ENCODE measurements at places on chromosomes 7 and 10. TPM values are rescaled to one million over a fixed set of nuclear protein-coding genes. Genes with fewer than 3 reads are reported as not detected.

The CLCN1 gene
- total RNA-seq: not detected

GRCh38 chr7:100865372-100865911 lies 1.7 kb upstream of the TRIP6 start:
- DNase-seq: no peak

- no peak for DNase-seq
These were observed 42.7 kb upstream of the OIT3 start for GRCh38 chr10:72850861-72851260.

GRCh38 chr10:44958196-44958897 lies 1.3 kb upstream of the RASSF4 start:
- no peak for DNase-seq

DNA sequence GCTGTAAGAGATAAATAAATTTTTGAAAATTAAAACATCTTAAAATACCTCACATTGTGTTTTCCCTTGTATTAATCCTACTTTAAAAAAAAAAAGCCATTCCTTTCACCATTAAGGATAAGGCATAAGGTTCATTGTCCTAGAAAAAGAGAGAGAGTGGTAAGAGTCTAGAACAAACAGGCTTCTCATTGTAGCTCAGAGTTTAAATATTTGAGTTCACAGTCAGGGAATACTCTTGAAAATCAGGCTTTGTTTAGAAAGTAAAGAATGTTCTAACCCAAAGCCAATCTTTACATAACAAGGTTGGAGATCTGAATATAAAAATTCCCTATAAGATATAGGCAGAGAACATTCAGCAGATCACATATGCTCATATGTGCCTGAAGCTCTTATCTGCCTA lies 40.2 kb upstream of the TES start:
- DNase-seq: no peak

- peak; percentile 68 for DNase-seq
These were observed at the start of gene TES for GRCh38 chr7:116210345-116211005. Gene TES (plus strand): TSS chr7:116210539. CDS start chr7:116210708, 169 bp downstream.

The POLR1F gene
- total RNA-seq: 8.5 TPM

The STEAP4 gene
- total RNA-seq: 15.7 TPM

DNA sequence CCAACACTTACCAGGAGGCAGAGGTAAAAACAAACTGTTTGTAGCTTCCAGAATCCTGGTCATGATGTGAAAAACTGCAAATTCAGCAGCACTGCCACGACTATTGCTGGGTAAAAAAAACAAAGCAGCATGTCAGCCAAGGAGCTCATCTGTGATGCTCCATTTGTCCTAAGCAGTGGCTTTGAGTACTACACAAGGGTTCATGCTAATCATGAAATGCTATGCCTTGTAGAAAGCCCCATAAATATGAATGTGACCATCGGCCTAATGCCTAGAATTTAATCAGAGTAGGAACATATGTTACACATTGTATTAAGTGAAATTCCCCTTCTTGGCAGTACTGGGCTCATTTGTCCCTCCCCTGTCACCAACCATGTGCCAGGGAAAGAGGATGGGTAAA lies 95.4 kb downstream of the GSAP start:
- no peak for DNase-seq

- no peak for DNase-seq
These were observed 84.9 kb upstream of the MKI67 start for GRCh38 chr10:128211064-128211504.

The SERPINE1 gene
- 4.3 TPM for total RNA-seq

DNA sequence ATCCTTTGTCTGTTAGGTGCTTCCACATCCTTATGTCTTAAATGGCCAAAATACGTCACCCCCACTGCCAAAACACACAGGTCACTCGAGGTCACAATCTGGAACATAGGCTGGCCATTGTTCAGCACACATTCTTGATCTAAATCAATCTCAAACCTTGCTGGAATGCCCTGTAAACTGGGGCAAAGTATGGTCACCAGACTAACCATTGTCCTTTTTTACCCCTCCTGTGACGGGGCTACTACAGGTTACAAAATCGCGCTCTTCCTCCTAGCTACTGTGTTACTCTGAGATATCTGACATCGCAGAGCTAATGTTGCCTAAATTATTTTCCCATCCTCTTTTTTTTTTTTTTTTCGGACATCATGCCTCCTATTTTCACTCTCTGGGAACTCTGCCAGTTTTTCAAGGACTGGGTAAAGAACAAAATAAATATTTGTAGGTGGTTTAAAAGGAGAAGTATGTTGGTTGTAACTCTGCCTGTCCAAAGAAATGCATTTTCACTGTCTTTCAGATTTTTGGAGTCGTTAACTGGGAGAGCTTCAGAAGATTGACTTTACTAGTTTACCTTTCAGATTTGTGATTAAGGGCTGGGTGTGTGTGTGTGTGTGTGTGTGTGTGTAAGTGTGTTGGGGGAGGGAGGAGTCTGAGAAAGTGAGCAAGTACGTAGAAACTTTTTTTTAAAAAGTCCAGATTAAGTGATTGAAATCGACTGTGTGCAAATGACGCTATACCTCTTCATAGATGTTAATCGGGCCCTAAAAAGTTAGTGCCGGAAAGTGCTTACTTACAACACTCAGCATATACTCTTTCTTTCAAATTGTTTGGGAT lies 942 bp upstream of the KIAA1217 start:
- DNase-seq: peak; percentile 35

DNA sequence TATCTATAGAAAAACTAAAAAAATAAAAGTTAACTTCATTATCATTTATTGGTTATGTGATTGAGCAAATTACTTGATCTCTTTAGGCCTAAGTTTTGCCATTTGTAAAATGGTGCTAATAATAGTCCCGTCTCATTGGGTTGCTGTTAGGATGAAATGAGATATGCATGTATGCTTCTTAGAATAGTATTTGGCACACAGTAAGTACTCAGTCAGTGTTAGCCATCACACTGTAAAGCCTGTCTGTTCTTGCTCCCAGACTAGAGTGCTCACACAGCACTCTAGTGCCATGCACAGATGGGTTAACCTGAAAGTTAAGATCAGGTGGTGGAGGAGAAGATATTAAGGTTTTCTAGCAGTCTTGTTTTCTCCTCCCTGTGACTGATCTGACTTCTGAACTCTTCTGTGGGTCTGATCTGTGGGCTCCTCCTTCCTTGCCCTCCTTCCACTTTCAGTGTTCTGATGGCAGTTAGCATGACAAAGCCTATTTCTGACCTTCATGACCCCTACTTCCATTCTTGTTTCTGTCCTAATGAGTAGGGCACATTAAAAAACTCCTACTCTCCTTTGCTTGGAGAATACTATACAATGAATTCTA lies 167.5 kb downstream of the RNLS start:
- no peak for DNase-seq

GRCh38 chr7:774161-775109 lies 47.4 kb upstream of the PRKAR1B start:
- peak; percentile 58 for DNase-seq

The UPK3BL1 gene
- 14.5 TPM for total RNA-seq

The ZNHIT1 gene
- total RNA-seq: 56.9 TPM

GRCh38 chr10:36730316-36730715 lies 395.1 kb upstream of the ANKRD30A start:
- no peak for DNase-seq

The CYP2C8 gene
- not detected for total RNA-seq

The CALML5 gene
- not detected for total RNA-seq

The TMEM229A gene
- not detected for total RNA-seq

DNA sequence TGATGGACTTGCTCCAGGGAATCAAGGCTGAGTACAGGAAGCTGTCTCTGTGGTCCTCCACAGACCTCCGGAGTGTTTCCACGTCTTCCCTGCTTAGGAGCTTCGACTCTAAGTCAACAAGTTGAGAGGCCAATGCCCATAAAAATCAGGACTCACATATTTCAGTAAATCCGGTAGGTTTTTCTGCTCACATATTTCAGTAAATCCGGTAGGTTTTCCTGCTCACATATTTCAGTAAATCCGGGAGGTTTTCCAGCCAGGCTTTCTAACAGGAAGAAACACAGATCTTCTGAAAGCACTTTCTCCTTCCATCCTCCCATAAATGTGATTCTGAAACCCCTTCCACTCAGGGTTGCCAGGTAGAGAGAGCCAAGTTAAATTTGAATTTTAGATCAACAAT lies 340.1 kb upstream of the SHH start:
- DNase-seq: no peak

The ASB10 gene
- total RNA-seq: 35.4 TPM

The MSS51 gene
- total RNA-seq: 5.9 TPM

DNA sequence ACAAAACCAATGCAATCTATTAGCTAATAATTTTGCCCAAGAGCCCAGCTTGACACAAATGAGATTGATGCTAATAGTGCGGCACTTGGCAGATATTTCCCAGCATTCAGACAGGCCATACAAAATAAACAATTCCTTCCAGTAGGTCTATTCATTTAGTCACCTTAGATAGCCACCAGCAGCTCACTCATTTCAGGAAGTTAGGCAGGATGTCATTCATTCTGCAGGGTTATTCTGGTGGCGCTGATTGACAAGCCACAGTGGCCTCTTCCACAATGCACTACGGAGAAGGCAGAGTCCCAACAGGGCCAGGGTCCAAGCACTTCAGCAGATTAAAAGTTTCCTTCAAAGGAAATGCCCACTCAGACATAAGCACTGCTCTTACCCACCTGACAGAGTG lies 55.8 kb downstream of the PIK3AP1 start:
- no peak for DNase-seq

DNA sequence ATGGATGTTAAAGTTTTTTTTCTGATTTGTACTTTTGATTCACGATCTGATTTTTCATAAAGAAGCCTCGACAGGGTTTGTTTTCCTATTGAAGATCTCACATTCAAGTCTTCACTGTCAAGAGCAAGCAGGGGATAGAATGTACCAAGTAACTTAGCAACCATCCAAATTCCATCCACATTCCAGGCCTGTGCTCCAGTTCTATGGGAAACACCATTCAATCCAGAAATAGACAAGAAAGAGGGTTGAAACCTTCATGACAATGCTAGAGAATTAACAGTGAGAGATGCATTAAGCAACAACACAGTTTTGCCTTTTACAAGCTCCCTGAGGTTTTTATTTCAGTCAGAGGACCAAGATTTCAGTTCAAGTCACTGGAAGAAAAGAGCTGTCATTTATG lies 300.2 kb downstream of the NEBL start:
- no peak for DNase-seq

The DPCD gene
- total RNA-seq: 24.0 TPM

DNA sequence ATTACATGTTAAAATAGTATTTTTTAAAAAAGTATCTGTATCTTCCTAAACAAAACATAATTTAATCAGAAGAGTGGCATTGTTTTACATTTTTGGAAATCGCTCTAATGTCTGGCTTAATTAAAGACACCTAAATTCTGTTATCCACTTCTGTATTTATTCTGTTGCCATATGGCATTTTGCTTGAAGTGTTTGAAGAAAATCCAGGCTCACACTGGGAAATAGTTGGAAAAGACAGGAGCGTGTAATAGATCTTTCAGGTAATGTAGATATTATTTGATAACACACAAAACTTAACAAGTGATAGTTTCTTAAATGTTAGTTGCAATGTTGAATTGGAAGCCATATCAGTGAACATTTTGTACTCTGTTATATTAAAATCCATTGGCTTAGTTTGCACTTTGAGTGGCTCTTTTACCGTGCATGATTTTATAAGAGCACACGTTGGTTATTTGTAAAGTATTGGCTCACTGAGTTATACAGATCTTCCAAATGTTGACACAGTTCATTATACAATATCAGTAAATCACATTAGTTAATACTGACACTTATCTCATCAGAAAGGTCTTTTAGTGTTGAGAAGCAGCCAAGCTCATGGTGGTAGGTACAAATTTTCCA lies 128.4 kb upstream of the NPVF start:
- no peak for DNase-seq

DNA sequence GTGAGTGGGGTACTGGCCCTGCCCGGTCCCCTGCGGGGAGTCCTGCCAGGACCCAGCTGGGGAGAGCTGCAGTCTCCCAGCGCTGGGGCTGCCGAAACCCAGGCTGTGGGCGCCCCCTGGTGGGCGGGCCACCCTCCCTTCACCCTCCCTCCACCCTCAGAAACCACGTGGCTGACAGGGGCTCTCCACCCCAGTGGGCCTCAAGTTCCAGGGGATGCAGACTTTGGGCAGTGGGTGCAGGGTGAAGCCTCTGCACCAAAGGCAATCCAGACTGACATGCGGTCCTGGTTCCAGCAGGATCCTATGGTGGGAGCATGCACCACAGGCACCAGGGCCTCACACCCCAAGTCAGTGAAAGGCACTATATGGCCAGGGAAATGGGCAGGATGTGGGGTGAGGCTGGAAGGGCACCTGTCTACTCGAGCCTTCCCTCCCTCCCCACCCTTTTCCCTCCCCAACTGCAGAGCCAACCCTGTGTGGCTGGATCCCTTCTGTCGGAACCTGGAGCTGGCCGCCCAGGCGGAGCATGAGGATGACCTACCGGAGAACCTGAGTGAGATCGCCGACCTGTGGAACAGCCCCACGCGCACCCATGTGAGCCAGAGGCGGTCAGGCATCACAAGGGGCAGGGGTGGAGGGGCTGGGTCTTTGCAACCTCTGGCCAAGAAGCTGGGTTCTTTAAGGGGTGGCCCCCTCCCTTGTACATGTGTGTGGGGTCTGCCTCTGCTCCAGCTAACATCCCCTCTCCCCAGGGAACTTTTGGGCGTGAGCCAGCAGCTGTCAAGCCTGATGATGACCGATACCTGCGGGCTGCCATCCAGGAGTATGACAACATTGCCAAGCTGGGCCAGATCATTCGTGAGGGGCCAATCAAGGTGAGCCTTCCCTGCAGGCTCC lies 38.8 kb downstream of the PSAP start:
- DNase-seq: peak; percentile 68

DNA sequence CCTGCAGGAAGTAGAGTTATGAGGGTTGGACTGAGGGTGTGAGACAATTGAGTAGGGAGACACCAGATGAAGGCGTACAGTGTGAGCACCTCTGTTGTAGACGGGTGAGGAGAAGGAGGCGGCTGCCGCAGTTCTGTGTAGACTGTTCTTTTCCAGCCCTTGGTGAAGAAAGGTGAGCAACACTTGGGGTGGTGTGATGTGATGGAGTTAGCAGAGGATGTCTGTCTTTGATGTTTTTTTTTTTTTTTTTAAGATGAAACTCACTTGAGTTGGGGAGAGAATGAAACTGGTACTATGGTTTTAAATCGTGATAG lies 42.8 kb upstream of the RNF216 start:
- DNase-seq: no peak

DNA sequence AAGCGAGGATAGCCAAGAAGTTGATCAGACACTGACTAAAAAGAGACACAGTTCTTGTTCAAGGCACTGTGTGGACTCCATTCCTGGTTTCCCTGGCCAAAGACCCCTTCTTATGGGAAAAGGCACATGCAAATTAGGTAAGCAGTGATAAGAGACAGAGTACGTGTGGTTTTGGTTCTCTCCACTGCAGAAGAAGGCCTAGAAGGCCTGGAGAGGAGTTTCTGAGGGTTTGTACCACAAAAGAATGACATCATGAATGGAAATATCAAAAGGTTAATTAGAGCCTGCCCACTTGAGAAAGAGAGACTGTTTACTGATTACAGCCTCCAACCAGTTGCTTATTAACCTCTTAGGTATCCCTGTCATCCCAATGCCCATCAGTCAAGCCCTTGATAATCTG lies 137.5 kb downstream of the ZNF365 start:
- no peak for DNase-seq

The LLCFC1 gene
- total RNA-seq: not detected
